NCI-H2171 (cell line): ENCODE measurements at places on chromosomes 11 and 22.
A peak's percentile ranks its signal among the peaks of the same experiment; 100 is the strongest.

DNA sequence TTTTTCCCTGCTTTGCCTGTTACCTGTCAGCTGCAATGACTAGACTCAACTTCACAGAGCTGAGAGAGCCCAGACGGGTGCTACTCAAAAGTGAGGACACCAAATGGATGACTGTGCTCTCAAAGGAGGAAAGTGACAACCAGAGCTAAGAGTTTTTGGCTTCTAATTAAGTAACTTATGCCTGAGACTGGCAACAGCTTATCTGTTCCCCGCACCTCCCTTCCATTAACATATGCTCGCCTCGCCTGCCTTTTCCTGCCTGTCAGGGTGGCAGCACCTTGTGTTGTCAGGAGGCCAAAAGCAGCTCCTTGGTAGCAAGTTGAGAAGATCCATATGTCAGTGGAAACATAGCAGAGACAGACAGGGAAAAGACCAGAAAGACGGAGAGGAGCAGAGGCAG is 573.9 kb upstream of the KIRREL3 start:
- DNase-seq = no peak

DNA sequence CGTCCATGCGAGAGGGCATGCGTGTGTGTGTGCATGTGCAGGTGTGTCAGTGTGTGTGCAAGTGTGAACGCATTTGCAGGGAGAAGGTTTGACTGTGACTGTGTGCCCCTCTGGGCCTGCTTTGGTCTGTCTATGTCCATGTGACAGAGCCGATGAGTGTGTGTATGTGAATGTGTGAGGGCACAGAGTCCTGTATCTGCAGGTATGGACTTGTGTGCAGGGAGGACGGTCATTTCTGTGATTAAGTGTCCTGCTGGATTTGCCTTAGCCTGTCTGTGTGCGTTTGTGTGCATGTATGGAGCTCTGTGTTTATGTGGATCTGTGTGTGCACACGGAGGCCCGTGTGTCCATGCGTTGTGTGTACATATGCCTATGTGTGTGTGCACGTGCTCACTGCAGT is 5.4 kb downstream of the EMID1 start:
- no peak for DNase-seq

DNA sequence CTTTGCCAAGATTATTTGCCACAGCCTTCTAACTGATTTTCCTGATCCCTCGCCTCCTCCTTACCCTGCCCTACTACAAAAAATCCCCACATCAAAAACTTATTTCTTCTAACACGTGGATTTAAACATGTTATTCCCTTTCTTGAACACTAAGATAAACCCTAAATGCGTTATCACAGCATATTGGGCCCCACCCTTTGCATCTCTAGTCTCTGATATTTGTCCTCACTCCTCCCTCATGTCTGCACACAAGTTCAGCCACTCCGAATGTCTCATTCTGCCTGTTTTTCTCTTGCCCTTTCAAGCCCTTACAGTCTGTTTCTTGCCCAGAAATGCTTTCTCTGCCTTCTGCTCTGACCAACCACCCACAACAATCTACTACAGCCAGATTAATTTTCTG is 10.6 kb upstream of the ACER3 start:
- no peak for DNase-seq

DNA sequence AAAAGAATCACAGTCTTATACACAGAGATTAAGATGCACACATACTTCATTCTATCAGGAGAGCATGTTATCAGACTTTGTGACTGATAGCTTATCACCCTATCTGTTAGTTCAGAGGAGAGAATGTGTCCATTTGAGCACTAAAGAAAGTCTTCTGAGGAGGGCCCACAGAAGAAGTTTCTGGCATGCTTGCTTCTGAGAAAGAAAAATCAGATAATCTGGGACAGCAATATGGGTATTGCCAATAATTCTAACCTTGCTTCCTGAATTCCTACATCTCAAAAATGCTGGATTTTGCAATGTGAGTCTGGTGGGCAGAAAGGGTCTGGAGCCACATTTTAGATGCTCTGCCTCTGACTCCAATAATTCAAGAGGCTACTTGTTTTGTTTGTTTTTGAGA is 128.9 kb downstream of the RBFOX2 start:
- DNase-seq = no peak

DNA sequence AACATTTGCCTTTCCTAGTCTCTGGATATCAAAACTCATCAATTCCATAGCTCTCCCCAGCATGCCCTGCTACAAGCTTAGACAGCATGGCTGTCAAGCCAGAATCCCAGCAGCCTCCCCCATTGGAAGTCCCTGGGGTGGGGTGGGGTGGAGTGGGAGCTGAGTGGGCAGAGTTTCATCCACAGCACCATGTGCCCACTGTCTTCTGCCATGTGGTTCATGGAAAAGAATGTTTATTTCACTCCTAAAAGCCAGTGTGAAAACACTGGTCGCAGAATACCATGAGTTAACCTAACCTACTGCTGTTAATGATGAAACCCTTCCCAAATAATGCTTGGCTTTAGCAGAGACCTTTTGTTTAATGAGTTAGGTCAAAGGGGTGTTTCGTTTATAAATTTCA is 80.2 kb upstream of the KIRREL3 start:
- no peak for DNase-seq

- DNase-seq = peak; percentile 37
Measured at GRCh38 chr22:30884211-30885000, 84.2 kb downstream of the MORC2 start.
